Fibroblast of gingiva (primary cell): ENCODE measurements at places on chromosomes 11 and 22.

DNA sequence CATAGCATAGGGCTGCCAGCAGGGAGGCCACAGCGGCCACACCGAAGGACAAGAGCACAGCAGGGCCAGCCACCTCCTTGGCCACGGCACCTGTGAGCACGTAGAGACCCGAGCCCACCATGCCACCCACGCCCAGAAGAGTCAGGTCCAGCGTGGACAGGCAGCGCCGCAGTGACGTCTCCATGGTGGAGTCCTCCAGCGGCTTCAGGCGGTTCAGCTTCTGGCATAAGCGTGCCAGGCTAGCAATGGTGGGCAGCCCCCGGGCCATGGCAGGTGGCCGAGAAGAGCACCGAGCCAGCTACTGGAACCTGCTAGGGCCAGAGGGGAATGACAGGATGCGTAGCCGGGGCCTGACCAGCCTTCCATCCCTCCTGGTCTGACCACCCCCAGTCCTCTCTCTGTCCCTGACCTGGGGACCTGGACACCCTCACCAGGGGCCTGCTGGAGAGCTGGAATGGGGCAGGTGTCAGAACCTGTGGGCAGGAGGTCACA is 770 bp downstream of the SLC7A4 start:
- DNase-seq: no peak

DNA sequence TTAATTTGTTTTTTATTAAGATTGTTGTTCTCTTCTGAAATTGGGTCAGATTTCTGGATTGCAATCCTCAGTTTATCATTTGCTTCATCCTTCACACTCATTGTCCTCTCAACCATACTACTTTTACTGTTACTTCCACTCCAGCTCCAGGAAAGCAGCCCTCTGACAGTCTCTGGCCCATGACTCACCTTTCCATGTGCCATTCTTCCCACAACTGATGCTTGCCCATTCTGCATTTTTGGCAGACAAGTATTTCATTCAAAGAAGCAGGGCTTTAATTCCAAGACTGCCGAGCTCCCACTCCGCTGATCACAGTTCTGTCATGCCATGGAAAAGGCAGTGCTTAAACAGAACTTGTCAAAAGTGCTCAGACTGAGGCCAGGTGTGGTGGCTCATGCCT is 139.2 kb downstream of the WNT11 start:
- DNase-seq: no peak

DNA sequence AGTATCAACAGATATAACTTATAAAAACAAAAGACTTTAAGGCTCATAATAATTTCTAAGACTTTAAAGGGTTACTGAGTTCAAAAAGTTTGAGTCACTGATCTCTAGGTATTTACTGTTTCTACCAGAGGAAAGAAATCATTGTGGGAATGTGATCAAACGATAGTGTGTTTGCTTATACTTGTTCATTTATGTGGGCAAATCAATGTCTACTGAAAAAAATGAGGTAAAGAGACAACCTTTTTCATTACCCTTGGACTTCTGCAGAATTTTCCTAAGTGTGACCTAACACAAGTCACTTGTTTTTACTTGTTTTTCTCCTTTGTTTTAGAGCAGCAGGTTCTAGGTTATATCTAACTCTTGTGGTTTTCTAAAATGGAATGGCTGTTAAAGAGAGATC is 65.4 kb downstream of the PRR5L start:
- no peak for DNase-seq

GRCh38 chr11:101974255-101974654 is 57.9 kb upstream of the ANGPTL5 start:
- peak; percentile 60 for DNase-seq

DNA sequence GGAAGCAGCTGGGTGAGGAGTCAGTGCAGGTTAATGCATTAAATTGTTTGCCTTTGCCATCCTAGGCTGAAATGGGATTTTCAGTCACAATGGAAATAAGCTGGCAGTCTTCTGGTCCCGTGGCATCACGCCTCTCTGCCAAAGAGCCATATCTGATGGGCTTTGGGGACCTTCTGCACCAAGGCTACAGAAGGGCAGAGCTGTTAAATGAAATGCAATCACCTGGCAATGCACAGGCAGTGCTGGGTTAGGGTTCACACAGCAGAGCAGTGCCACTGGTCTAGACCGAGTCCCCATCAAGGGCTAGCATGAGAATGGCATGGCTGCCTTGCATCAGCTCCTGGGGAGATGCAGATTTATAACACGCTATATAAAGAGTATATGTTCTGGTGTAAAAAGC is 749.2 kb downstream of the NTM start:
- no peak for DNase-seq

- no peak for DNase-seq
These were observed 41.4 kb upstream of the PHF21A start for GRCh38 chr11:46162700-46163099.
